MV-4-11 (cell line): ENCODE measurements at places on chromosomes 2 and 18.
A peak's percentile ranks its signal among the peaks of the same experiment; 100 is the strongest.

DNA sequence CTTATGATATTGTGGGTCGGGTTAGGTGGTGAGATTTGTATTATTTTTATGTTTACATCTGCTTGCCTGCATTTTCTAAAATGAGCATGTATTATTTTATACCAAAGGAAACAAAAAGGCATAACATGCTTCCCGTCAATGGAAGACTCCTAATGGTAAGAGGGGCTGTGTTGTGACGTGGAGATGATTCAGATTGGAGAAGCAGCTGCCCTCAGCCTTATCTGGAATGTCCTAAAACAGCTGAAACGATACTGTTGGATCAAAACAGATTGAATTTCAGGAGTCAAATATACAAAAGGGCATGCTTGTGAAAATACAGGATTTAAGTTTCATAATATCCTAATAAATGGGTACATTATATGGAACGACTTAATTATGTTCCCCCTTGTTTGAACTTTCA is 19.0 kb downstream of the DGKD start:
- DNase-seq = no peak

DNA sequence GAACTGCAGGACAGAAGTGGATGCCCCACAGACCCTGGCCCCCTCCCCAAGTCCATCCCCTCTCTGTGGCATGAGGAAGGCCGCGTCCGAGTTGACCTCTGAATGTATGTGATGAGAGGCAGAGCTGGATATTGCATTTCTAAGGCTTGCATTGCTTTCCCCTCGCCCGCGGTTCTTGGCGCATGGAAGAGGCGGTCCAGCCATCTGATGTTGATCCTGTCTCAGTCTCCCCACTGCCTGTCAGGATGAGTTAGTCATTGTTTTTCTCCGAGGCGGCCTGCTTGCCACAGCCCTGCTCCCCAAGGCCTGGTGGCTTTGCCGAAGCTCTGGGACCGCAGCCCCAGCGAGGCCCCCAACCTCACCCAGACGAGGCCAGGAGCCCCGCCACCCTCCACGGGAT is 88.6 kb downstream of the SMAD7 start:
- no peak for DNase-seq

DNA sequence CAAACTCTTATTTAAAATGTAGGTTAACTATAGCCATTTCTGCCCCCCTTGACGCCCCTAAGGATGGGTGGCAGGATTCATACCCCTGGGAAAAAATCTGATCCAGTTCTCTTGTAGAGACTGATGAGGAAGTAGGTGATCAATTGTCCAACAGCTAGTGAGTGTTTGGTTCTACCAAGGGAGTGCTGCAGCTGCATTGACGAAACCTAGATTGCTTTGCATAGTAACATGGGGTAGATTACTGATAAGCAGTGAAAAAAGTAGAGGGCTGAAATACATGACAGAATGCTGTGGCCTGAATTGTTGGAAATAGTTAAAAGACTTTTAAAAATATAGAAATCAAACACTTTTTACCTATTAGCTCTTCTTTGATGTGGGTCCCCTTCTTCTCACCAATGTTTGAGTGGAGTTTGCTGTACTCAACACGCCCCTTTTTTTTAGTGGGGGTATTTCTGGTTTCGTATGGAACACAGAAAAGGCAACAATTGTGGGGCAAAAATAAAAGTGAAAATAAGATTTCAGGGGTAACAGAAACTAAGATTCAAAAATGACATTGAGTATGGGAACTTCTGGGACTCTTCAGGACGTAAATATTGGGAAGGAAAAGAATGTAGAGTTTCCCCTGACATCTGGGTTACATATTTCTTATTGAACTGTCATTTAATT is 66.2 kb downstream of the MAIP1 start:
- no peak for DNase-seq

GRCh38 chr2:99842451-99842850 is 299.9 kb downstream of the AFF3 start:
- DNase-seq = no peak

DNA sequence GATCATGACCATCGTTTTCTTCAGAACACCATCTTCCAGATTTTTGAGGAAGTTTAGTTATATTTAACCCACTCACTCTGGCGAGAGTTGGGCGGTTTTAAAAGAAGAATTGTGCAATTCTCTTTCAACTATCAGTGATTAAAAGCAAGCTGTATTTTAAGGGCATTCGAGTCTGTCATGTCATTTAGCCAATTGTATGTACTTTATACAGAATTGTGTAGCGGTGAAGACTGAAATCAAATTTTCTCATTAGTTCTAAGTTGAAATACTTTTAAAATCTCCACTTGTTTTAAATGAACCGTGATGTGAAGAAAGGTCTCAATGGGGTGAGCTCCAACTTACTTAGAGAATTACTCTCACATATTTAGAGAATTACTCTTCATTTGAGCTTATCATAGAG is 214.6 kb upstream of the DTNA start:
- peak; percentile 87 for DNase-seq

DNA sequence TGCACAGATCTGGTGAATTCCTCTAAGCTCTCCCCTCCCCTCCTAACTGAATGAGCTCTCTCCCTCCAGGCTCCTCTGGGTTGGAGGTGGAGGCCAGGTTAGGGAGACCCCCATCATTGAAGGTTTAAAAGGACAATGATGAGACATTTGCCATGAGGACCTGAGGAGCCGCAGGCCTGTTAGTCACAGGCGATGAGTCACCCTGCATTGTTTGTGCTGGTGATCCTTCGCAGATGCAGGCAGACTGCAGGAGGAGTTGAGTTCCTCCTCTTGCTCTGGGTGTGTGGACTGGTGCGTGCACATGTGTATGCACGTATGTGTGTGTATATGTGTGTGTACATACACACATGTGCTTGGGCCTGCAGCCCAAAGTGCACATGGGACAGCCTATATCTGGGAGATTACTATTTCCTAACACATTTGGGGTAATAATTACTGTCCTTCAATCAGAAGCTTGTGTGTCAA is 42.0 kb downstream of the MCFD2 start:
- peak; percentile 88 for DNase-seq

GRCh38 chr2:140998577-140998976 is 1132.2 kb downstream of the LRP1B start:
- no peak for DNase-seq

- DNase-seq = no peak
These were observed 231.2 kb upstream of the LINC00305 start for GRCh38 chr18:64380117-64380516.

DNA sequence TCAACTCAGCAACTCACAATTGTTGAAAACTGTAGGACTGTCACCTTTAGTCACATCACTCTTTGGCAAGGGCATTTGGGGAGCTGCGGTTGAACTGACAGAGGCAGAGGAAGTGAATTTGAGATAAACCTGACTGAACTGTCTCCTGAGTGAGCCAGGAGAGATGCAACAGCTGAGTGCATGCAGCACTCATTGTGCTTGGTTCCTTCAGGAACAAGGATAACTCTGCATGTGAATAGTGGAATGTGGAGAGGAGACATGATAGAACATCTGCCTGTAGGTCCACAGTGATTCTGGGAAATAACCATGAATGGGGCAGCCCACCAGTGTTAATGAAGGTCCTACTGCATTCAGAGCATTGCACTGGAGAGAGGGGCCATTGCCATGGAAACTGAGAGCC is 494.7 kb downstream of the STK39 start:
- DNase-seq = no peak

GRCh38 chr2:73827018-73827417 is 1.7 kb upstream of the STAMBP start:
- DNase-seq = peak; percentile 68

DNA sequence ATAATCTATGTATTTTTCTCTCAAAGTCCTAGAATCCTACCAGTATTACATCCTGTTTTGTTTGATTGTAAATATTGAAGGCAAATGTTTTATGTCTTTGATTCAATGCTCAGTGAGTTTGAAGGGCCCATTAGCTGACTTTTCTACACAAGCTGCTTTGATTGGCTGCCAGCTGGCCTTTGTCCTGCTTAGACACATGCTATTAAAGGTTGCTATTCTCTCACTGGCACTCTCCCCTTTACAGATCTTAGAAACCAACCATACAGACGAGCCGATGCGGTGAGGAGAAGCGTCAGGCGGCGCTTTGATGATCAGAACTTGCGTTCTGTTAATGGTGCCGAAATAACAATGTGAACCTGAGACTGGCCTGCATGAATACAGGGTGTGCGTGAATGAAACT is 69.7 kb downstream of the PRPF40A start:
- DNase-seq = no peak

DNA sequence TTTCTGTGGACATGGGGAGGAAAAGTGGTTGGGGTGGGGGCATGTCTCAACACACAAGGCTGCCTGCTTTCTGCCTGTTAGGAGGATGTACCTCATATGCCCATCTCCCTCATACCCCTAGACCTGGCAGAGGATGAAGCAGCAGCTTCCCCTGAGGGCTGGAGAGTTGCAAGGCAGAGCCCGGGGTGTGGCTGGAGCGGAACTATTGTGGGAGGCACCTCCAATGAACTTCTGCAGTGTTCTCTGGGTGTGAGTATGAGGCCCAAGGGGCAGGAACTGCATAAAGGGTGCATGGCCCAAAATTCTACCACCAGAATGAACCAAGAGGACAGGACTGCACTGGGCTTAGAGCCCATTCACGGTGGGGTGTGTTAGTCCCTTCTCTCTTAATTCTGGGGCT is 296.3 kb upstream of the SIX2 start:
- DNase-seq = no peak

- DNase-seq = peak; percentile 95
These were observed 281.9 kb downstream of the ZEB2 start for GRCh38 chr2:144237830-144238627.

- DNase-seq = peak; percentile 81
These were observed at the start of gene DYNC2LI1 for GRCh38 chr2:43773876-43774613. Gene DYNC2LI1 (plus strand): TSS chr2:43774039. CDS start chr2:43774139, 100 bp downstream.

- DNase-seq = no peak
These were observed 107.3 kb downstream of the KLHL29 start for GRCh38 chr2:23492337-23492675.

DNA sequence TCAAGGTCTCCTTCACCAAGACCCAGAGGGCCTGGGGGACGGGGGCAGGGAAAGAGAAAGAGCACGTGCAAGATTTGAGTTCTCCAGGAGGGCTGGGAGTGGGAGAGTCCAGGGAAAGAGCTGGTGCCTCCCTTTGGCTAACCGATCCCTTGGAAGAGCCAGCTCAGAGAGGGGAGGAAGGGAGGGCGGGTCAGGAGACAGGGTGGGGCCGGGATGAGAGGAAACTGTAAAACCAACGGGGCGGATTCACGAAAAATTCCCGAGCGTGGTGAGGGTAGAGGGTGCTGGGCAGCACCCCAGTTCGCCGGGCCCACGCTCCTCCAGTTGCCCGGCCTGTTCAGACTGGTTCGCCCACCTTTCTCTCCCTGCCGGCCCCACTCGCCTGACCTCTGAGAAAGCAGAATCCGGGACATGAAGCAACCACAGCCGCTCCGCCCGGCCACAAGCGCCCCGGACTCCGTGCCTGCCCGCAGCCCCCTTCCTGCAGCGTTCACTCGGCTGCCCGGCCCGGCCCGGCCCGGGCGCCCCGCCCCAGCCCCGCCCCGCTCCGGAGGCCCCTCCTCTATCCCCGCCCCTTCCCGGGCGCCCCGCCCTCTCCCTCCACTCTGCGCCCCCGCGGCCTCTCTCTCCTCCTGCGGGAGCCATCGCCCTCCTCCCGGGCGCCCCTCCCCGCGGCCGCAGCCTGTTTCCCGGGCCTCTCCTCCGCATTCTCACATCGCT is 230.9 kb upstream of the SMAD2 start:
- DNase-seq = peak; percentile 40

GRCh38 chr2:43068041-43068533 is 158.3 kb downstream of the ZFP36L2 start:
- DNase-seq = no peak

DNA sequence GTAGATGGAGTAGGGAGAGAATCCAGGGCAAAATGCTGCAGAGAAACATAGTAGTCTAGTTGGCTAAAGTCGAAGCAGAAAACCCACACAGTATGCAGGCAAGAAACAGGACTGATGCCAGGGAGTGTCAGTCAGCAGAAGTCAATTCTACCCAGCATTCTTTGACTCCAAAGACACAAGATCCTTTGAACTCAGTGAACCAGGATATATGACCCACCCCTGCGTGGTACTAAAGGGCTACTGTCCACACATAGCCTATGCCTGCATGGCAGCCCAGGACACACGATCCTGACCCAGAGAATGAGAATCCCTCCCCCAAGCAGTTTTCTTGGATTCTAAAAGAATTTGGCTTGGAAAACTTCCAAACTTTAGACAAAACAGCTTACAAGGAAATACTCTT is 42.5 kb downstream of the ALK start:
- no peak for DNase-seq

GRCh38 chr2:143477714-143478443 is 348.7 kb downstream of the ARHGAP15 start:
- DNase-seq = peak; percentile 57

DNA sequence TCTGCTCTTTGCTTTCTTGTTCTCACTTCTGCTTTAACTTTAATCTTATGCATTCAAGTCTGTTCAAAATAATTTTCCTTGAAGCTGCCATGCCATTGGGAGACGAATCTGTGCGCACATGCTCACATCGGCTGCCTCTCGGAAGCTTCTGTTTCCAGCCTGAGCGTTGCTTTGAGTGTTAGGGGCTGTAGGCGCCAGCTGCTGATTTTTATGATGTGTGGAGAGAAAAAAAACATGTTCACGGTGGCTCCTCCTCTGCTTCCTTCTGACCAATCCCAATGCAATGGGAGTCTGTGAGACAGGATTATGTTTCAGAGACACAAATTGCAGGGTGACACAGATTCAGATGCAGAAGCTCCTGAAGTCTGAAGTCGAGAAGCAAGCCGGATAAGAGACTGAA is at the start of gene MC4R:
Gene MC4R (minus strand): TSS at position 180 of the 400 bp plus-strand sequence. CDS start 426 bp downstream, outside the sequence.
- no peak for DNase-seq

DNA sequence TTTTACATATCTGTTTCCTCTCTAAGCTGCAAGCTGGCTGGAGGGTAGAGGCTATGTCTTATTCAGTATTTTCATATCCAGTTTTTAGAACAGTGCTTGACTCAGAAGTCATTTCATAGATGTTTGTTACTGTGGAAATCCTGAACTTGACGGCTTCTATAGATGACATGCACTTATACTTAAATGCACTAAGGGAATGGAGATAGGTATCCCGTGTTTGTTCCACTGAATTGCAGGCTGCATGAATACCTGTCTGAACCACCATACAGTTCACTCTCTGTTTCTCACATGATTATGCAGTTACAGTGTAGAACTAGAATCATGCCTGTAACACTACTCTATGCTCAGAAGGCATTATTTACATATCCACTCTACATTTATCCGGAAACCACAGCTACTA is 417.1 kb downstream of the MTX2 start:
- no peak for DNase-seq

DNA sequence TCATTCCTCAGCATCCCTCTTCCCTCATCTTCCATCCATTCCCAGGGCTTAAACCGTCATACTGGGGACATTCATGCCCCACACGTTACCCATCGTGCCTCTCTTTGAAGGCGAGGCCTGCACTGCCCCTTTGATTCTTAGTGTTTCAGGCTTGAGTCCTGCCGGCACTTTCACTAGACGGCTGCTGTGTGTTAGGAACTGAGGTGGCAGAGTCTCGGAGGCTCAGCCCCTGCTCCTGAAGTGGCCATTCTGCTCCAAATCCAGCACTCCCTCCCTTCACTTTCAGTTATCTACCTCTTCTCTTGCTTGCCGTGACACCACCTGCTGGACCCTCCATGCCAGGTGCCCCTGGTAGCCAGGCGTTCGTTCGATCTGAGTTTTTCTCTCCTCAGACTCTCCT is 43.0 kb downstream of the GRHL1 start:
- no peak for DNase-seq

GRCh38 chr2:145012214-145012670 is 492.3 kb upstream of the ZEB2 start:
- DNase-seq = no peak

- no peak for DNase-seq
These were observed 65.4 kb upstream of the VRK2 start for GRCh38 chr2:57981083-57981768.

- no peak for DNase-seq
These were observed 197.1 kb downstream of the ALK start for GRCh38 chr2:29724282-29724681.
